ENCODE measurements at places on chromosomes 12 and 14.

- DNase-seq = no peak
These were observed 328.0 kb downstream of the DPF3 start for GRCh38 chr14:72565917-72566316.

DNA sequence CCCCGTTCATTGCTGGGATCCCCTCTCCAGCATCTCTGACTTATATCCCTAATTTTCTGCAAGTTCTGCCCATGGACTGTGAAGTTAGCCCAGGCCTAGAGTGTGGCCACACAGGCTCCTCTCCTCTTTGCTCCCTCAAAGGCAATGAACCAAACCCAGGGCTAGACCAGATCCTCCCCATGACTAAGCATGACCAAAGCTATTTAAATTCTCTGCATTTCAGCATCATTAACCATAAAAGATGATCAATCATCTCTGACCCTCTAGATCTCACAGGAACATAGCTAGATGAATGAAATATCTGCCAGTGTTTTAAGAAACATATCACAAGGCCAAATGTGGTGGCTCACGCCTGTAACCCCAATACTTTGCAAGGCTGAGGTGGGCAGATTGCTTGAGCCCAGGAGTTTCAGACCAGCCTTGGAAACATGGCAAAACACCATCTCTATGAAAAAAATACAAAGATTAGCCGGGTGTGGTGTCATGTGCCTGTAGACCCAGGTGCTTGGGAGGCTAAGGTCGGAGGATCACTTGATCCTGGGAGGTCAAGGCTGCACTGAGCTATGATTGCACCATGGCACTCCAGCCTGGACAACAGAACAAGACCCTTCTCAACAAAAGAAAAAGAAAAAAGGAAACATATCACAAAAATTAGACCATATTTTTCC is 2.2 kb upstream of the KRT3 start:
- no peak for DNase-seq

DNA sequence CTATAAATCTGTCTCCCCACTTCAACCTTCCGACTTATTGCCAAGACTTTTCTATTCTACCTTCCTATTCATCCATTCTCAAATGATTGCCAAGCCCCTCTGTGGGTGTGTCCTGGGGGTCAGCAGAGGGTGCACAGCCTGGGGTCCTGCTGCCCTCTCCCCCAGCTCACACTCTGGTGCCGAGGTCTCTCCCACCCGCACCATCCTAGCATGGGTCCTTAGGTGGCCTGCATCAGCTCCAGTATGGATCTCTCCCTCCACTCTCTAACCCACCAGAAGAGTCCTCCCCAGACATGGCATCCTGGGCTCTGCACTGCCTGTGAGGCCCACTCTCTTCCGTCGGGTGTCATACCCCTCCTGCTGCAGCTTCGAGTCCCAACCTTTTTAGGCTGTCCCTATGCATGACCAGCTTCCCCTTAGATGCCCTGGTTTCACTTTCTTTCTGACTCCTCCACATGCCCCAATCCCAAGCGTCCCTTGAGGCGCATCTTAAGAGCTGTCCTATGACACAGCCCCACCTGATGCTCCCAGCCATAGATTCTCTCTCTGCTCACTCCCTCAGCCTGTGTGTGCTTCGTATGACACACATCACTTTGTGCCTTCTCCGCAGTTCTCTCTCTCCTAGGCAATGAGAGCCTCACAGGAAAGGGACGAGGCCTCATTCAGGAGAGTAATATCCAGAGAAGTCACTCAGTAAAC is 43.9 kb downstream of the GIT2 start:
- no peak for DNase-seq

GRCh38 chr12:7096979-7097378 is 4.7 kb upstream of the C1R start:
- DNase-seq = no peak

GRCh38 chr12:123659996-123660727 is 10.8 kb upstream of the TCTN2 start:
- DNase-seq = no peak

DNA sequence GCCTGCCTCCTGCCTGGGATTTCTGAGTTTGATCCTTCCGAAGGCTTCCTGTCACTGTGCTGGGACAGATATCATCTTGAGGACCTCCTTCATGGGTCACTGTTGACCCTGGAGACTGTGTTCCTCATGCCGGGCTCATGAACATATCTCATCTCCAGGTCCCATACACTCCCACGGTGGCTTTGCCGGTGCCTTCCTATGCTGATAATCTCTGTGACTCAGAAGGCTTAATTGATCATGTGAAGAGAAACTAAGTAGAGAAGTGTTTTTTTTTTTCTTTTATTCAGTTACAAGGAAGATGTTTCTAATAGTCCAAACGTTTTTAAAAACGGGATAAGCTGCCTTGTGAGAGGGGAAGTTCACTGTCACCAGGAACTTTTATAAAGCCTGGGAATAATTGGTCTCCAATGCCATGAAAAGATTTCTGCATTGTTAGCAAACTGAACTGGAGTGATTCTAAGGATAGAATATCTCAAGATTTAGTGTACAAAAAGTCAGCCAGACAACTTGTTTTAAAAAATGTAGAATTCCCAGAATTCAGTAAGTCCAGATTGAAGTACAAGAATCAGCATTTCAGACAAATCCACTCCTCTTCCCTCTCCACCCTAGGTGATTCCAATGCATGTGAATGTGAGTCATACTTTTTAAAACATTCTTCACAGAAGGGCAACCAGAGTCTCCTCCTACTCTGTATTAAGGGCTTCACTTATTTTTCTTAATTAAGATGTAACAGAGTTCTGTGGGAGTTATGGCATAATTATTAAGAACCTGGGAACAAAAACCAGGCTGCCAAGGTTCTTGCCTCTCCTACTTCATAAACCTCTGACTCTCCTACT is 139.8 kb upstream of the LGR5 start:
- DNase-seq = no peak

DNA sequence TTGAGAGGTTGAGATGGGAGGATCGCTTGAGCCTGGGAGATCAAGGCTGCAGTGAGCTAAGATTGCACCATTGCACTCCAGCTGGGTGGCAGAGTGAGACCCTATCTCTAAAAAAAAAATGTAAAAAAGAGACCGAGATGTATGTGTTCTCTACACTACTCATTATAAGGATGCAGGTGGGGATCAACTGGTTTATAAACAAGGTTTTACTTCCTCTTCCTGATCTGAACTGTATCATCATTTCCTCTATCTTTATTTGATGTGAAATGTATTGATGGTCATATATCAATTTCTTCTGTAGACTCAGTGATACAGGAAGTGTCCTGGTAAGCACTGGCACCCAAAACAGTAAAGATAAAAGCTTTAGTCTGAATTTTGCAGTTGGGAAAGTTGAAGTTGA is 20.1 kb upstream of the USP44 start:
- DNase-seq = no peak

DNA sequence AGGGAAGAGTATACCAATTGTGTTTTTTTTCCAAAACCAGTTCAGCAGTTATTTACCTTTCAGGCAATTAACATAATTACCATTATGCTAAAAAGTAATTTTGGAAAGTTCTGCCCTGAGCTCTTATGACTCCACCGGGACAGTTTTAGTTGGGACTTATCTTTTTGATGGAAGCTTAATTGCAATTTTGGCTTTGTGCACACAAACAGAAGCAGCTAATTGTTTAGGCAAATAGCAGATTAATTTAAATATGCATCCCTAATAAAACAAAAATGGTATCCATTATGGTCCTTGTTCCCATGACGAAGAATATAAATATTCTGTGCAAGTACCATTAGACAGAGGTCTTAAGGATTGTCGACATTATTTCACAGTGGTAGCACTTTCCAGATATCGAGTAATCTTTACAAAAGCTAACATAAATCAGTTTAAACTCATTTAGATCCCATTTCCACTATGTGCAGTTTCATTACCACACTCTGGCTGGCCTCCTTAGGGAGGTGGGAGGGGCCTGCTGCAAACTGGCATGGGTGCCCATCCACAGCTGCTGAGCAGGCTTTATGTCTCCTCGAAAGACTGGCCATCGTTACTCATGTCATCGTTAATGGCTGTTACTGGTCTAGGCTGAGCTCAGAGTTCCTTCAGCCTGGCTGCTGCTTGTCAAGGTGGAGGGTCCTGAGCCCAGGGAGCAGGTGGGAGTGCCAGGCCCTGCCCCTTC is 68.2 kb downstream of the FBXW8 start:
- DNase-seq = no peak

All from nucleus accumbens (tissue), 56 donors.